ENCODE measurements at places on chromosomes 2 and 18.

- no peak for DNase-seq
Measured at GRCh38 chr2:44839771-44840502, 101.6 kb upstream of the SIX3 start.

- no peak for DNase-seq
Measured at GRCh38 chr2:77520641-77521547, 1.3 kb downstream of the LRRTM4 start.

- DNase-seq: peak; percentile 73
Measured at GRCh38 chr2:113240150-113240914, 38.4 kb downstream of the PAX8 start.

DNA sequence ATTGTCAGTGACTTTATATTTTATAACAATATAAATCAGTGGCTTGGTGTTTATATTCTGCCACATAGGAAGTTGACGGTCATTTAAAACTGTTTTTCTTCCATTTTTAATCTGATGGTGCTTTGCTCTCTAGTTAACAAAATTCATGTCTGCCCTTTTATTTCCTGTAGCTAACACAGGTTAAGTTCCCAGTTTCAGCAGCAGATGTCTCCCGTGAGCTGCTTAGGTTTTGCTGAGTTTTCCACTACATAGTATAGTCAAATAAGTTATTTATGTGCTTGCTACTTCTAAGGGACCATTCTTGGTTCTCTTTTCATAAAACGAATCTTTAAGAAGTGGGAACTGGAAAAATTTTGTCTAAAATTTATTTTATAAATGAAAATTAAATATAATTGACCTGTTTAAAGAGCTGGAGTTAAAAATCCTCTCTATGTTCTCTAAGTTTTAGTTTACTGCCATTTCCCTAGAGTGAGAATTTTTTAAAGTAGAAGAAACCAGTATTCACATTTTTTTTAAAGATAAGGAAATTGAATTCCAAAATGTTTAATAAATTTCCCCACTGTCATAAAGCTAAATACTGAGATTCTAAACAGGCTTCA lies 20.6 kb downstream of the HTR2B start:
- peak; percentile 79 for DNase-seq

- no peak for DNase-seq
Measured at GRCh38 chr2:120686511-120687168, 49.0 kb upstream of the GLI2 start.

GRCh38 chr18:26579941-26580618 lies 31.7 kb upstream of the KCTD1 start:
- DNase-seq: no peak

DNA sequence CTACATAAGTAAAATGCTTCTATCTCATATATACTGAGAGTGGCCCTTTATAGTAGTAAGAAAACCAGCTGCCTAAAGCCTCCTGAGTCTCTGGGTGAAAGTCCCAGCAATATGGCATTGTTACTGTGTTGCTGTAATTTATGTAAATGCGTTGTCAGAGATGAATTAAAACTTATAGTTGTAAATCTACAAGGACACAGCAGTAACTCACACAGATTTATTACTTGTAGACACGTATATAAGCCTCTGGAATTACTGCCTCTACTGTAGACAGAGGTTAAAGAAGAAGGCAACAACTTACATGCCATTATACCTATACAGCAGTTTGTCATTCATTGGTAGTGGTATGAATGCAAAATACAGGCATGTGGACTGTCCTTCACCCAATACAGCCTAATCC lies 169.1 kb upstream of the BOD1L2 start:
- no peak for DNase-seq

GRCh38 chr2:237150831-237151375 lies 65.2 kb downstream of the COPS8 start:
- DNase-seq: no peak

GRCh38 chr2:235000426-235001236 lies 48.8 kb downstream of the SH3BP4 start:
- DNase-seq: no peak

- DNase-seq: no peak
Measured at GRCh38 chr2:3754795-3755194, 51.4 kb downstream of the DCDC2C start.

GRCh38 chr2:153557211-153557610 lies 78.6 kb upstream of the RPRM start:
- DNase-seq: no peak

DNA sequence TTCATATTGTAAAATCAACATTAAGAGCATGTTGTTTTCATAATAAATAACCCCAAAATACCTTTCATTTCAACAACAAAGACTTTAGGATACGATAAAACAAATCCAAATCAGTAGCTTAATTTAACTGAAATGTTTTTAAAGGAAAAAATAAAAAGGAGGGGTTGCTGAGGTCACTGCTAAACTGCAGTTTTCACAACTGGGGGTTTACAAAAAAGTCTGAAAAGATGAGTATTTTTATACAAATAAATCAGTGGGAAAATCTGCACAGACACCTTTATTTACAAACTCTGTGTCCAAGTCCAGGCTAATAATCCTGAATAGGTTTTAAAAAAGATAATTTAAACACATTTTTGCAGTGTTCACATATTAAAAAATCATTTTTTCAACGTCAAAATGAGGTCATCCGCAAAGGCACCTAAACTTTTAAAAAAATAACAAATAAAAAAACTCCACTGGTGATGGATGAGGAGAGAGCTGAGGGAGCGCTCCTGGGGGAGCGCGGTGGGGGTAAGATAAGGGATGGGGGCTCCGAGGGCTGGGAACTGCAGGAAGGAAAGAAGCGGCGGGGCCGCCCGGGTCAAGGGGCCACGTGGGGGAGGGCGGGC lies 3.1 kb downstream of the DLX2 start:
- no peak for DNase-seq

DNA sequence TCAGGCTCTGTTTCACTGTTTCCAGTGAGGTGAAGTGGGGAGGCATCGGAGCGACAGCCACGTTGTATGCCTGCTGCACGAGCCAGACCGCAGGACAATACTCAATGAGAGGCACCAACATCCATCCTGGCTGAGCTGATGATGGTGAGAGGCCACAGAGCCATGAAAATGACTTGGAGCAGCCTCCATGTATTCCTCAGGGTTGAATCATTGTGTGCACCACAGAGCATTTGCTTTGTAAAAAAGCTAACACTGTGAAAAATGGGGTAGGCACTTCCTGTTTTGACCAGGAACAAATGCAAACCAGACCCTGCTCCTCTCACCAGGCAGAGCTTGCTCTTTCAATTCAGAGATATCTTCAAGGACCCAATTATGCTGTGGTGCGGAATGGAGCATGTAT lies 87.2 kb downstream of the LPIN1 start:
- no peak for DNase-seq

GRCh38 chr18:73784853-73785252 lies 362.8 kb downstream of the FBXO15 start:
- DNase-seq: no peak

DNA sequence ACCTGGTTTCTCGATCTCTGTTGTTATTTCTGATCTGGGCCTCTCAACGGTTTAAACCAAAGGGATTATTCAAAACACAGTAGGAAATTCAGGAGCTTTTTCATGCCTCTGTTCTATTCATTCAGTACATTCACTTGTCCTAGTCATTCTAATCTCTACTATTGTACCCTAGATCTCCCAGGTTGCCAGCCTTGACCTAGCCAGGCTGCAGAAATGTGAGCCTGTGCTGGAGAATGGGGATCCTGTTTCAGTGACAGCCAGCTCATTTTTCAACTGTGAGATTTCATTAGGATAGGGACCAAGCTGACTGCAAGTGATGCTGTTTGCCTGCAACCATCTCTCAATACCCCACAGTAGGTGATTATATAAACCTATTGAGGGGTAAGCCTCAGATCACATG lies 186.2 kb downstream of the CMPK2 start:
- no peak for DNase-seq

DNA sequence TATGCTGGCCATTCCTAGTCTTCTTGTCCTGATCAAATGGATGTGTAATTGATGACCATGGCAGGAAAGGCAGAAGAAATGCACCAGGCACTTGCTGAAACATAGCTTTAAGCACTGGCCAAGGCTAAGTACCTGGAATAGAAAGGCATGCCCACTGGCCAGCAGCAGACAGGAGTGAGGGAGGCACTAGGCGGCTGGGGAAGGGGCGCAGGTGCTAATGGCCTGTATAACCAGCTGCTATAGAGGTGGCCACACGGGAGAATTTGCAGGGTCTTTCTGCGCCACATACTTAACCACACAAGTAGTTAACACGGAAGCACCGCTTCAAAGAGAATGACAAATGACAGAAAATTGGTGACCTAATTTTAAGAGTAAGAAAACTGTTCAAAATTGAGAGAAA lies 66.3 kb upstream of the CHRNA1 start:
- no peak for DNase-seq

DNA sequence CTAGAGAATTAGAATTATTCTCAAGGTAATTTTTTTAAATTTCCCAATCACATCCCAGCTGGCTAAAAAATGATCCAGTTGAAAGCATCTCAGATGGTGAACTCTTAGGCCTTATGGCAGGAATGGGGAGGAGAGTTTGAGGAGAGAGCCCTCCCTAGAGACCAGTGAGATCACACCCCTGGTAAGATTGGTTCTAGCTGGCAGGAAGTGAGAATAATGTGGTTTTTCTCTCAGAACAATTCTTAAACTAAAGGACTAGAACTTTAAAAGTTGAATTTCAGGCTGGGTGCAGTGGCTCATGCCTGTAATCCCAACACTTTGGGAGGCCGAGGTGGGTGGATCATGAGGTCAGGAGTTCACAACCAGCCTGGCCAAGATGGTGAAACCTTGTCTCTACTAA lies 120.2 kb downstream of the MYO3B start:
- DNase-seq: no peak

- DNase-seq: no peak
Measured at GRCh38 chr2:196712867-196713266, 73.4 kb downstream of the CCDC150 start.

DNA sequence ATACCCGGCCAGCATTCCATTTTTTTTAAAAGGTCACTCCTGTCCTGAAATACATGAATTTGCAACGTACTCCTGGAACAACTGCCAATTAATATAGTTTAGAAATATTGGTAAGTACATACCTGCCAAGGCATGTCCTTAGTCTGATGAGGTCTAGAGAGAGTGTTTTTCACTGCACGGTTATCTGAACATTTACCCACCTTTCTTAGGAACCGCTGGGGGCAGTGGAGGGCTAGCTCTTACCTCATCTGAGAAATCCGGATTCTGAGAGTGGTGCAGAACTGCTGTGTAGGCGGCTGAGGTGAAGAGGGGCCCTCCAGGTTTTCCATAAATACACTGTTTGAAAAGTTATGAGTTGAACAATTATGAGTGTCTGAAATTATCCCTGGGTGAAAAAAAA lies 133.1 kb upstream of the CCDC195 start:
- no peak for DNase-seq

GRCh38 chr18:58605027-58606020 lies 23.6 kb downstream of the ALPK2 start:
- no peak for DNase-seq

GRCh38 chr2:69624611-69625010 lies 18.9 kb downstream of the AAK1 start:
- no peak for DNase-seq

- DNase-seq: no peak
Measured at GRCh38 chr2:170362313-170362870, 184.4 kb downstream of the MYO3B start.

GRCh38 chr2:70450641-70451250 lies 102.9 kb downstream of the TGFA start:
- no peak for DNase-seq

DNA sequence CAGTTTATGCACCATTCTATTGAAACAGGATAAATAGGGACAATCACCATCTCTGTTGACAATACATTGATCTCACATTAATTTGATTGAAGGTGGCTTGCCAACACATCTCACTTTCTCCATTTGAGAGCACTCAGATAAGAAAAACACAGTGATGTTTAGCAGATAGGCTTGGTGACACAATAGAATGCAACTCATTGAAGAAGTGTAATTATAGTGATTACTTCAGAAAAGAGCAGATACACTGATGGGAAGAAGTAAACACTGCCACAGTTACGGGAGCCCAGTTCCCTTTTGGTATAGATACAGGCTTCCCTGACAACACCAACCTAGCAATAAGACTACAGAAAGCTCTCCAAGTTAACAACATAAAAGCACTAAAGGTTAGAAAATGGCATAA lies 89.1 kb downstream of the FIGN start:
- no peak for DNase-seq

- DNase-seq: no peak
Measured at GRCh38 chr2:240790370-240791220, 29.4 kb downstream of the KIF1A start.

DNA sequence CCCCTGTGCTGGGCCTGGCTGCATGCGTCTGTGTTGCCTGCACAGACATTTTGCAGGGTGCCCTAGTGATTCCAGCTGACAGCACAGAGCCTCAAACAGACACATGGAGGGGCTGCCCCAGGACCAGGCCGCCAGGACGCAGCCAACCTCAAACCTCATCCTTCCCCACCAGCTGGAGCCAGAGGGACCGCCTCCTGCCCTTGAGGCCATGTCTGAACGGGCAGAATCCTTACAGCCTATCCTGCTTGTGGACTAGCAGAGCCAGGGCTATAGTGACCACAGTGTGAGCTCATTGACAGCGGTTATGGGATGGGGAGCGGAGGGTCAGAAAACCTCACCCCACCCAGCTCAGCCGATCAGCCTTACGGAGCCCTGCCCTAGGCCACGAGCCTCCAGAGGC lies 22.4 kb downstream of the ODC1 start:
- no peak for DNase-seq

GRCh38 chr2:69465513-69466456 lies 28.6 kb upstream of the NFU1 start:
- peak; percentile 59 for DNase-seq

DNA sequence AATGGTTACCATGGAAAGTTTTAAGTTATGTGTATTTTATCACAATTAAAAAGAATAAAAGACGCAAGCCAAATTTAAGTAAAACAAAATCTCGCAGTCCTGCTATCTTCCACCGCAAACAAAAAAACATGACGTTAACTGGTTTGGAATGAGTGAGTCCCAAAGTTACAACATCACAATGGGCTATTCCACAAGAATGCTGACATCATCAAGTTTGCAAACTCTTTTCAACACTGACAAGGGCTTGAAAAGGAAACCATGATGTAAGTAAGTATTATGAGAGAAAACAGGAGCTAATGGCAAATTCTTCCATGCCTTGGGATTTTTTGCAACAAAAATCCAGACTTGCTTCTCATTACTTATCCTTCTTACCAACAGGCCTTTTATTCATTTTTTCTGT lies 31.1 kb downstream of the SIGLEC15 start:
- no peak for DNase-seq

DNA sequence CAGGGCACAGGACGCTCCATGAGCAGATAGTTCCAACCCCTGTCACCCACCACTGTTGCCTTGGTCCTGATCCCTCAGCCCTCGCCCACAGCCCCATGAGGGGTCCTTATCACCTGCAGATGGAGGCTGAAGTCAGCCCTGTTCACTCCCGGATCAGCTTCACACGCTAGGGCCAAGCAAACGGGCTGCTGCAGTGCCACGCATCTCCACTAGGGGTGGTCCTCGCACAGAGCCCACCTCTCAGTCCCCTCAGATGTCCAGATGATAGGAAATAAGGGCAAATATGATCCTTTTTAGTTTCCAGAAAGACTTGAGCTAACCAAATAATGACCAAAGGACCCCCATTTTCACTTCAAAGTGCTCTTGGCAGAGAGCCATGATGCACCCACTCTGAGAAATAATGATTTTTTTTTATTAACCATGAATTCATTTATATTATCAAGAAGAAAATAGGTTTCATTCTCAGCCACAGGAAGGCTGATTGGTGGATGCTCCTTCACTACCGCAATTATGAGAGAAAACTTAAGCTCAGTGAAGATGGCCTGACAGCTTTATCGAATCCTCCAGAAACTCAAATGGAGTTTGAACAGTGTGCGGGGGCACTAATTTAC lies 71.9 kb upstream of the KLHL29 start:
- DNase-seq: no peak

- no peak for DNase-seq
Measured at GRCh38 chr2:119383410-119384140, 16.8 kb downstream of the DBI start.
